Retina (tissue), 1 donor: ENCODE measurements at places on chromosomes 5 and 9.

DNA sequence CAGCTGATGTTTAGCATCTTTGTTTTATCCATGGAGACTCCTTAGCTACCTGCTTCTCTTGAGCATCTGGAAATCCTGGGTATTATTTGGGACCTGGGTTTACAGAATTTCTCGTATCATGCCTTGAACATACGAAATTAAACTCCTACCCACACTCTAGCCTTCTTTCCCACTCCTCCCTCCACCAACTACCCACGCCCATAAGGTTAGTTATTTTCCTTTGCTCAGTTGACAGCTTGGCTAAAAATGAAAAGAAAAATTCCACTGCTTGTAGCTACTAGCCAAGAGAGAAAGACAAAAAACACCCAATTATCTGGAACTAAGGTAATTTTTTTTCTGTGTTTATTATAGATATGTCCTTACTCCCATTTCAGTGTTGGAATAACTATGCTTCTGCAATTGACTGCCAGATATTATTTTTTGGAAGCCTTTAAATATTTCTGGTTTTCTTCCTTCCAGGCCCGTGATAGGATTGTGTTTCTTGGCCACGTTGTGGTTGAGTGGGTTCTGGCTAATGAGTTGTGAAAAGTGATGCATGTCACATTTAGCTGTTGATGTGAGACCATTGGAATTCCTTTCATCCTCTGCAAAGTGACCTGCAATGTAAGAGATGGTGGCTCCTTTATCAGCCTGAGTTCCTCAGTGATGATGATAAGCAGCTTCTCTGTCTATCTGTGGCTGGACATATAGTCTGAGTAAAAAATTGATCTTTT, 308.1 kb downstream of the LRRC70 start:
- DNase-seq = no peak

- peak; percentile 81 for DNase-seq
Measured at GRCh38 chr5:176629853-176630680, at the start of the genes EIF4E1B and SNCB. TSS of gene EIF4E1B (plus strand) at chr5:176630675. CDS start at chr5:176642788, 12,113 bp downstream. TSS of gene SNCB (minus strand) at chr5:176630534. CDS start at chr5:176629654, 880 bp downstream.

GRCh38 chr5:73306078-73306719, 133.2 kb downstream of the TMEM174 start:
- no peak for DNase-seq

- DNase-seq = no peak
Measured at GRCh38 chr5:126936775-126937418, 93.5 kb downstream of the MARCHF3 start.

- no peak for DNase-seq
Measured at GRCh38 chr9:116791326-116791725, 104.2 kb downstream of the TRIM32 start.

- DNase-seq = no peak
Measured at GRCh38 chr9:8751406-8751930, 951.9 kb upstream of the DMAC1 start.

DNA sequence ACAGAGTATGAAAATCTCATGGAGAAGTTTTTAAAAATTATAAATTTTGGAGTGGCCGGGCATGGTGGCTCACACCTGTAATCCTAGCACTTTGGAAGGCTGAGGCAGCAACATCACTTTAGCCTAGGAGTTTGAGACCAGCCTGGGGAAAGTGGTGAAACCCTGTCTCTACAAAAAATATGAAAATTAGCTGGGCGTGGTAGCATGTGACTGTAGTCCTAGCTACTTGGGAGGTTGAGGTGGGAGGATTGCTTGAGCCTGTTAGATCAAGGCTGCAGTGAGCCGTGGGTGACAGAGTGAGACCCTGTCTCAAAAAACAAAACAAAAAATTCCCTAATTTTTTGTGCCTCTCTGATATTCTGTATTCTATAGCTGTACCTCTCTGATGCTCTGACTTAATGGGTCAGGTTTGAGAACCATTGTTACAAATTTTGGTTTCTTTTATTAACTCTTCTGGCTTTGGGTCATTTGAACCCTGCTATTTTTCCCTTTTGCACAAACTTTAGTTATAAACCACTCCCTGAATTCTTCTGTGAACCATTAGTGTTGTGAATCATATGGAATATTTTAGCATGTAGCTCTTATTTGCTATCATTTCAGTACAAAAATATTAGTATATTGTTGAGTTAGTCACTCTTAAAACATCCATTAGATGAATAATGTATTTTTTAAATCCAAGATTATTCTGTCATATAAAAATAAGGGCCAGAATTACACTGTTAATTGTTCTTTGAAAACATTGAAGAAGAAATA, 51.0 kb downstream of the FER start:
- no peak for DNase-seq

- no peak for DNase-seq
Measured at GRCh38 chr9:5110867-5111681, 74.4 kb downstream of the INSL6 start.

DNA sequence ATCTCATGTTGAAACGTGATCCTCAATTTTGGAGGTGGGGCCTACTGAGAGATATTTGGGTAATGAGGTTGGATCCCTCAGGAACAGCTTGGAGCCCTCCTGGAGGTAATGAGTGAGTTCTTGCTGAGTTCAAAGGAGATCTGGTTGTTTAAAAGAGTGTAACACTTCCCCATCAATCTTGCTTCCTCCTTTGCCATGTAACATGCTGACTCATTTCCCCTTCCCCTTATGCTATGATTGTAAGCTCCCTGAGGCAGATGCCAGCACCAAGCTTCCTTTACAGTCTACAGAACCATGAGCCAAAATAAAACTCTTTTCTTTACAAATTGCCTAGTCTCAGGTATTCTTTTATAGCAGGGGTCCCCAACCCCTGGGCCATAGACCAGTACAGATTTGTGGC, 352.3 kb downstream of the SLCO4C1 start:
- no peak for DNase-seq

GRCh38 chr9:136497916-136498695, 15.3 kb upstream of the SEC16A start:
- no peak for DNase-seq
